ENCODE measurements at places on chromosomes 16 and 17.

DNA sequence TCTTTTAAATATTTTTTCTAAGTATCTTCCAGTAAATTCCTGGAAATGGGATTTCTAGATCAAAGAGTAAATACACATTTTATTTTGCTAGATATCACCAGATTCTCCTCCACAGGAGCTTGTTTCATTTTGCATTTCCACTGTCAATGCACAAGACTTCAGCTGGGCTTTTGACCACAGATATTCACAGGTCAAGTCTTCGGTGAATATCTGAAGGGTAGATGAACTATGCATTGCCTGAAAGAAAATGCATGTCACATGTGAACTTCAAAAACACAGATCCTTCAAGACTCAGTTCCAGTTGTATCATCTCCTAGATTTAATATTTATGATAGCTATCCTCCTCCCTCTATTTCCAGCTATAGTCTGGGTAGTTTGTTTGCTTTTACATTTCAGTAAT, 963.6 kb upstream of the GOT2 start:
- no peak for DNase-seq

DNA sequence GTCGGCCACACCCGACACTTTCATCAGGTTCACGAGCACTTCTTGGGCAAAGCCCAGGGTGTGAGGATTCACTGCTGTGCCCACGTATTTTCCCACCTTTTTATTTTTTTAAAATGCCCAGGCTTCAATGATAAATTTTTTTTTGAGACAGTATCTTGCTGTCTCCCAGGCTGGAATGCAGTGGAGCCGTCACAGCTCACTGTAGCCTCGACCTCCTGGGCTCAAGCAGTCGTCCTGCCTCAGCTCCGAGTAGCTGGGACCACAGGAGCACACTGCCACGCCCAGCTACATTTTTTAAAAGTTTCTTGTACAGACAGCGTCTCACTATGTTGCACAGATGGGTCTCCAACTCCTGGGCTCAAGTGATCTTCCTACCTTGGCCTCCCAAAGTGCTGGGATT, 17.8 kb downstream of the UTS2R start:
- no peak for DNase-seq

DNA sequence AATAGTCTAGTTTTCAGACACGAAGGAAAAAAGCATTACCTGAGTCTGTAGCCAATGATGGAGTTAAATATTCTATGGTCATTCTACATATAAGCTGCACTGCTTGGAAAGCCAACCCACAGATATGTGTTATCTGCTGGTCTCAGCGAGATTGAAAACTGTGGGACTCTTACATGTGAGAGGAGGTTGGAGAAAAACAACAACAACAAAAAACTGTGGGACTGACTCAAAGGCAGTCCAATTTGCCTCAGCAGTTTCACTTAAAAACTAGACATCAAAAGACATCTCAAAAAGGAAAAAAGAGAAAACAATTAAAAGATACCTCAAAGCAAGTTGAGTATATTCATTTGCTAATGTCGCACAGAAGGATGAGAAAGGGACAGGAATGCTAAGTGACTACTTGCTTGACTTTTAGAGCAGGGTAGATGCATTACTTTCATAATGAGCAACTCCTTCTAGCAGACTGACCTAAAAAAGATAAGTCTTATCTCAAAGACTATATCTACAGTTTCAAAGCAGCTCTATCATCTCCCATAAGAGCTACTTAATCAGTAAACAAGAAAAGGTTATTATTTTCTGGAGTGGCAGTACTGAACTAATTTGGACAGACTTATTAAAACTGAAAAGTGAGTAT, 35.5 kb upstream of the ITGA2B start:
- DNase-seq = no peak

DNA sequence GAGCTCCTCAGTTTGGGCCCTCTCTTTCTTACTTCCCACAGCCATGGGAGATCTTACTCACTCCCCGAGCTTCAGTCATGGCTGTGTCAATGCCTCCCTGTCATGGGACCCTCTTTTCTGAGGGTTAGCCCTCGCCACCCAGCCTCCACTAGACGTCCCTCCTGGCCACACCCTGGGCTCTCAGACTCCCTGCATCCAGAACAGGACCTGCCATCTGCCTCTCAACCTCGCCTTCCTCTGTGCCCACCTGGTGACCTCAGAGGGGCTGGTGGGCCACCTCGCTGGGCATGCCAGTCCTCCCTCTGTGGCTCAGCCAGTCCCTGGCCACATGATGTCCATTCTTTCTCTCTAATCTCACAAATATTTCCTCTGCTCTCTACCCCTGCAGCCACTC, 54.6 kb upstream of the MED9 start:
- no peak for DNase-seq

DNA sequence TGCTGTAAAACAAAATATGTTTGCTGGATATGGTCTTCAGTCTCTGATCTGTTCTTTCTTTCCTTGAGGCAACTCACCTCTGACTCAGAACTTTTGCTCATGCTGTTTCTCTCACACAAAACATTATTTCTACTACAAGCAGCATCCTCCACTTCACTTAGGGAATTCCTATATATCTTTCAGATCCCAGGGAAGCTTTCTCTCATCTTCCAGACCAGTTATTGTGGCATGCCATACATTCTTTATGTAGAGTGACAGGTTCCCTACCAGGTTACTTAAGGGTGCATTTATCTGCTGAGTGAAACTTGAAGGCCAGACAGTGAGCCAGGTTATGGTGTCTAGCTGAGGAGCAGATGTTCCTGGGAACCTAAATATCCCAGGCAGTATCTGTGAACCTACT, 1226.0 kb downstream of the CDH8 start:
- no peak for DNase-seq

- DNase-seq = no peak
These were observed 23.1 kb upstream of the TMEM98 start for GRCh38 chr17:32904891-32905290.

GRCh38 chr16:3194792-3195191, 6.8 kb downstream of the OR1F1 start:
- no peak for DNase-seq

DNA sequence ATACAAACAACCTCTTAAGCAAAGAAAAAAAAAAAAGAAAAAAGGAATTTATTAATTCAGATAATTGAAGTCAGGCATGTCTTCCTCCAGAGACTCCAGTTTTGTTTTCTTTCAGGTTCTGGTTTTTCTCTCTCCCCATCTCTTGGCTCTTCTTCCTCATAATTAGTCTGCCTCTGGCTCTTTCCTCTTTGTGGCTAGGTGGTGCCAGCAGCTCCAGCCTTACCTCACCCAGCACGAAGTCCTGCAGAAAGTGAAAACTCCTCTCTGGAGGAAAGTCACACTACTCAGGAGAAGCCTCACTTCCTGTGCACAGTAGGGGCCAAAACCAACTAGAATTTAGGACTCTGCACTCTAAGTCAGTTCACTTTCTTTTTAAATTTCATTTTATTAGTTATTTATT, 10.3 kb upstream of the NFAT5 start:
- DNase-seq = no peak

DNA sequence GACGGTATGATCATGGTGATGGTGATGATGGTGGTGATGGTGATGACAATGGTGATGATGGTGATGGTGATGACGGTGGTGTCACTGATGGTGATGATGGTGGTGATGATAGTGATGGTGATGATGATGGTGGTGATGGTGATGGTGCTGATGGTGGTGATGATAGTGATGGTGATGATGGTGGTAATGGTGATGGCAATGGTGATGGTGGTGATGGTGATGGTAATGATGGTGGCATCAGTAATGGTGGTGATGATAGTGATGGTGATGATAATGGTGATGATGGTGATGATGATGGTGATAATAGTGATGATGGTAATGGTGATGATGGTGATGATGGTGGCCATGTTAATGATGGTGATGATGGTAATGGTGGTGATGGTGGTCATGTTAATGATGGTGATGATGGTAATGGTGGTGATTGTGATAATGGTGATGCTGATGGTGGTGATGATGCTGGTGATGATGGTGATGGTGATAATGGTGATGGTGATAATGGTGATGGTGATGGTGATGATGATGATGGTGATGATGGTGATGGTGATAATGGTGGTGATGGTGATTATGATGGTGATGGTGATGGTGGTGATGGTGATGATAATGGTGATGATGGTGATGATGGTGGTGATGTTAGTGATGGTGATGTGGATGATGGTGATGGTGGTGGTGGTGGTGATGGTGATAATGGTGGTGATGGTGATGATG, 107.2 kb downstream of the C16orf95 start:
- no peak for DNase-seq

DNA sequence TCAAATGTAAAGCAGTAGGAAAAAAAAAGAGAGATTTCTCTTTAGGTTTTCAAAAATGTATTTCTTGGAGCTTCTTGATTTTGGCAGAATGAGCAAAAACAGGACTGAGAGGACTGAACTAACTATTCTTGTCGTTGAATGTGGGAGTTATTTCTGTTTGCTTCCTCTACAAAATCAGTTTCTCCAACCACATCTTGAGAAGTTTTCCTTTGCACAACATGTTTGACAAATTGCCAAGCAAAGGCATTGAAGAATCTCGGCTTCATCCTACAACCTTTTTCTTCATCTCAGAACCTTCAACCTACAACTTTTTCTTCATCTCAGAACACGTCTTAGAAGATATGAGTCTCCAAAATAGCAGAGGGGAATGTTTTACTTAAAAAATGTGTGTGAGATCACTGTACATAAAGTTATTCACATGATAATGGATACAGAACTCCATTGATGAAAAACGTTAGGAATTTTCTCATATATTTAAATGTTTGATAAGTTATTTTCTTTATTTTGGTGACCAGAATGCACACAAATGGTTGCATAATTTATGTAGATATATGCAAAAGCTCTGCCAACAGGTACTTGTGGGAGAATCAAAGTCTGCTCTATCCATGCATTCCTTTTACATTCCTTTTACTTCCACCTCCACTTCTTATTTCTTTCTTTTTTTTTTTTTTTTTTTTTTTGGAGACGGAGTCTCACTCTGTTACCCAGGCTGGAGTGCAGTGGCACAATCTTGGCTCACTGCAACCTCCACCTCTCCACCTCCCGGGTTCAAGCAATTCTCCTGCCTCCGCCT, 370.0 kb downstream of the KCNJ2 start:
- no peak for DNase-seq

DNA sequence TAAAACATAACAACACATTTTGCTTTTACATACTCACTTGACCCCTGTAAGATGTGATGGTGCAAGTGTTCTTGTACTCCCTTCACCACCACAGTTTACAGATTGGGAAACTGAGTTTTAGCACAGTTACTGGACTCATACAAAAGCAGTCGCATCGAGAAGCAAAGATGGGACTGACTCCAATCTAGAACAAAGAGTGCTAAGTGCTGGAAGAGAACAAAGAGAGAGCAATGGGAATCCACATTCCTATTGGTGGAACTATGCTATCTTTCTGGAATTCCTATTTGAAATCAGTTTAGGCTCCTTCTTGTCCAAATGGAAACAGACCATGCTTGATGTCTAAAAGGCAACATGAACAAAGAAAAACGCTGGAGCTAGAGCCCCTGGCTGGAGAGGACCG, 9.1 kb downstream of the TOM1L2 start:
- no peak for DNase-seq

GRCh38 chr16:64346080-64346479, 775.8 kb downstream of the CDH11 start:
- DNase-seq = no peak

DNA sequence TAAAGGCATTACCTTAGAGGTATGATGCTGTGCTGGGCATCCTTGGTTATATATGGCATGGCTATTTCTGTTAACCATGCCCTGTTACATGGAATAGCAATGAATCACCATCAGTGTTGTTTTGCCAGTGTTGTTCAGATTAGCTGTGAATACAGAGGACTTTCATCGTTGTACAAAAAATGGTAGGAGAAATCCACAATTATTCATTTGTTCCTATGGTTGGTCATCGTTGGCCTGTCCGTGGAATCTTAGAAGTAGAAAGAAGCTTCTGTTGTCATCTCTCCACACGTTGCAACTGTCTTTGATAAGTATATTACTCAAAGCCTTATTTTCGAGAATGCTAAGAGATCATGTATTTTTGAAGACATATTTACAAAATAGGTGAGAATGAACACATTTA, 114.3 kb upstream of the CACNG5 start:
- no peak for DNase-seq
